ENCODE measurements at places on chromosomes 3 and 15. TPM values are rescaled to one million over a fixed set of nuclear protein-coding genes. Genes with fewer than 3 reads are reported as not detected.
A peak's percentile ranks its signal among the peaks of the same experiment; 100 is the strongest.

GRCh38 chr3:129536804-129537203, 6.2 kb upstream of the H1-8 start:
- H3K4me1 ChIP-seq = no peaks in the 10 kb centered on the region
- no peak overlapping the region for H3K4me3 ChIP-seq
- no peaks in the 10 kb centered on the region for H3K27me3 ChIP-seq
- H3K27ac ChIP-seq = no peak overlapping the region
- H3K36me3 ChIP-seq = no peaks in the 10 kb centered on the region

DNA sequence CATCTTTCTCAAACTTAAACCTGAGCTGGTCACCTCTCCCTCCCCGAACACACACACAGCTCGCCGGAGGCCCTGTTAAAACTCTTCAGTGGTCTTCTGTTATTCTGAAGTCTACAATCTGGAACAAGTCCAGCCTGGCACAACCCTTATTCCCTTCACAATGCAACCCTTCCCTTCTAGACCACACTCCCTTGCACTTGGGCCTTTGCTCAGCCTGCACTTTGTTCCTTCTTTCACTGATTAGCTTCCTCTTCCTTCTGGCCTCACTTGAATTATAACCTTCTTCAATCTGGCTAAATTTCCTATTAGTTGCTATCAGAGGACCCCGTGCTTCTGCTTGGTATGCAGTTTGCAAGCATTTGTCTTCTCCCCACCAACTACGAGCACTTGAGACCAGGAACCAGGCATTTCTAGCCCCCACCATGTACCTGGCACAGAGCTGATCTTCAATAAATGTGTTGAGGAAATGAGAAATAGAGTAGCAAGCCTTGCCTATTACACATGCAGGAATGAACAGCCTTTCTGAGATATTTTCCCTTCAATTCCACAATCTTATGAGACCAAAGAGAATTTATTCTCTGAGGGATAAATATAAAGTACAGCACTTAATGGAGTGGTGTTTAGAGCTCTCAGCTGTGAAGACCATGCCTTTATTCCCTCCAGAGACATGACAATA, 663.1 kb upstream of the ADAMTS9 start:
- no peaks in the 10 kb centered on the region for H3K36me3 ChIP-seq
- no peak for DNase-seq
- H3K4me1 ChIP-seq = no peaks in the 10 kb centered on the region

DNA sequence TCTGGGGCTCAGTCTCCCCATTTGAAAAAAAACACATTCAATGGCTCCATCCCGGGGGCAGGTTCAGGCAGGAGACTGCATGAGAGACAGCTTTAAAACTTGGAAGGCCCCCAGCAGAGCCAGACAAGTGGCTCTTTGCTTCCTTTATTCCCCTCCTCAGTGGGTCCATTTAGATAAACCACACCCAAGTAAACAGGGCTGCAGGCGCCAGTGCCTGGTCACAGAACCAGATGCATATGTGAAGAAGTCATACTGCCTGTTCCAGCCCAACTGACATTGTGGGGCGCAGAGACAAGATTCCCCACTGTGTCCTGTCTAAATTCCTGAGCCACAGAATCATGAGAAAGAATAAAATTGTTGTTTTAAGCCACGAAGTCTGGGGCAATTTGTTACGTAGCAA, 9.0 kb downstream of the FBN1 start:
- no peaks in the 10 kb centered on the region for H3K4me1 ChIP-seq
- H3K4me3 ChIP-seq = no peak overlapping the region
- DNase-seq = no peak
- no peak overlapping the region for H3K27ac ChIP-seq
- H3K36me3 ChIP-seq = no peaks in the 10 kb centered on the region

DNA sequence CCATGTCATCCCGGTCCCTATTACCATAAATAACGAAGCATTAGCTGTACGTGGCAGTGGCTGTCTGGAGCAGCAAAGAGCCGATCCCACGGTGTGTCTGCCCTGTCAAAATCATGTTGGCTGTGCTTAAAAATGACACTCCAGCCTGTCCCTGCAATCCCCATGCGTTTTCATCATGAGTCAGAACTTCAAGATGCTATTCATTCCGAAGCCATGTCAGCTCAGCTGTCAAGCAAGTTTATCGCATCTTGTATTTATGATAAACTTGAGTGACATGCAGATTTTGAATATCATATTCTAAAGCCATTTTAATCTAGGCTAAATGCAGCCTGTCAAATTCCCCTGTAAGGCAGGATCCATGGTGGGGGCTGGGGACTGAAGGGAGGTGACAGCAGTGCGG, 152.4 kb downstream of the TJP1 start:
- H3K27ac ChIP-seq = no peak overlapping the region
- H3K4me1 ChIP-seq = no peaks in the 10 kb centered on the region
- no peak overlapping the region for H3K4me3 ChIP-seq
- H3K36me3 ChIP-seq = no peaks in the 10 kb centered on the region
- peaks cover 17% of the 10 kb centered on the region for H3K27me3 ChIP-seq

- H3K4me3 ChIP-seq = no peak overlapping the region
- H3K27ac ChIP-seq = no peak overlapping the region
- peak; percentile 7 for DNase-seq
These were observed 319.3 kb upstream of the AZI2 start for GRCh38 chr3:28667646-28668621.

DNA sequence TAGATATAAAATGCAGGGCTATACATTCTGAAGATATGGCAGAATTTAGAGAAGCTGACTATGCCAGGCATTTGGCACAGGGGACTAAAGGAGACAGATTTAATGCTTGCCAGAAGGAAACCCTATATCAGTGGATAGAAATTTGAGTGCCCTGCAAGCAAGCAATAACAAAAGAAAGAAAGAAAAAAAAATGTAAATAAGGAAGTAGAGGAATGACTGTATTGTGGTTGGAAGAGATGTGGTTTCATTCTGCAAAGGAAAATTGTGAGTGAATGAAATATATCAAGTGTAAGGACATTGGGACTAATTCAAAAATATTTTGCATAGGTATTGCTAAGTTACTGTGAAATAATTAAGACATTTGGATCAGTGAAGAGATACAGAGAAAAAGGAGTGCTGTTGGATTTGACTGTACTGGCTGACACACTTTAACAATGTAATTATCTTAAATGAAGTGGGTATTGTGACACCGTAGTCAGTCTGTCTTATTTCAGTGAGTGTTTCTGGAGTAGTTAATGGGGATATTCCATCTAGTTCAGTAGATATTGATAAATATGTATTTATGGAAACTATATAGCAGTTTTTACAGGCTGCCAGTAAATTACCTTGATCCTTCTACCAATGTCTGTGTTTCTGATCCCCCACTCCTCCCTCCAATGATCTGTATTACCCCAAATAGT, 418.2 kb downstream of the CNTN4 start:
- DNase-seq = no peak
- H3K4me1 ChIP-seq = no peaks in the 10 kb centered on the region
- no peaks in the 10 kb centered on the region for H3K27me3 ChIP-seq
- no peaks in the 10 kb centered on the region for H3K36me3 ChIP-seq
- no peak overlapping the region for H3K27ac ChIP-seq

- peak overlapping the region; percentile 68 for H3K27ac ChIP-seq
- no peaks in the 10 kb centered on the region for H3K27me3 ChIP-seq
- no peak overlapping the region for H3K4me3 ChIP-seq
- H3K36me3 ChIP-seq = peaks cover 60% of the 10 kb centered on the region
These were observed 30.4 kb downstream of the NXPE3 start for GRCh38 chr3:101809178-101810021.

GRCh38 chr3:56980243-56980642, 80.2 kb upstream of the SPATA12 start:
- H3K4me3 ChIP-seq = no peak overlapping the region
- no peak for DNase-seq
- H3K4me1 ChIP-seq = peaks cover 22% of the 10 kb centered on the region

DNA sequence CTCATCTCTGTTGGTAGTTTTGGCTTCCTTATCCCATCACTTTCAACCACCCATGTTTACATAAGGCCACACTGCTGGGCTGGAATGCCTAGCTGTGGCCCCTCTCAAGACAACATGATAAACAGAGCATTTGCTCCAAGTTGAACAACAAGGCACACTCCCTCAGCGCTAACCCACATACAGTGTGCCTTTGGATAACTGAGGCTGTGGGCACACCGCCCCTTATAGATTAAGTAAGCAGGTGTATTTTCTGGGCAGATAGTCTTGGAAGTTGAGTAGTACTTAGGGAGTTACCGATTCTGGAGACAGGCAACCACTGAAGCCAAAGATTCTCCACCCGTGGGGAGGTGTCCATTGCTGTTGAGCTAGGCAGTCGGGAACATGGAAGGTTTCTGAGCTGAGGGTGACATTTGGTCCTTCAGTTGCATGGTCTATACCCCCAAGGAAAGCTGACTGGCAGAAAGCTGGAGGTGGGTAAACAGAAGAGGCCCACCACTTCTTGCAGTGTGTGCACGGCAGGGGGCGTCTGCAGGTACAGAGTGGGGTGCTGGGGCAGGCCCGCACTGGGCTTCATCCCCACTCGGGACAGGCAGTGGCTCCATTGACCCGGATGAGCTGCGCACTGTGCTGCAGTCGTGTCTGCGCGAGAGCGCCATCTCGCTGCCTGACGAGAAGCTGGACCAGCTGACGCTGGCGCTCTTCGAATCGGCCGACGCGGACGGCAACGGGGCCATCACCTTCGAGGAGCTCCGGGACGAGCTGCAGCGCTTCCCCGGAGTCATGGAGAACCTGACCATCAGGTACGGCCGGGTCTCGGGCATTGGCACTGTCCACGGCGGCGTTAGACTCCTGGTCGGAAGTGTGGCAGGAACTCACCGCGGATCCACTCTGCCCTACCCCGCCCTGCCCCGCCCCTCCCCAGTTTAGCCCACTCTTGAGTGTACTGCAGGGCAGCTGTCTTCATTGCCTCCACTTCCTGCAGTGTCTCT, 16.8 kb downstream of the NOX5 start:
- no peaks in the 10 kb centered on the region for H3K27me3 ChIP-seq
- peaks cover 9% of the 10 kb centered on the region for H3K4me1 ChIP-seq
- no peaks in the 10 kb centered on the region for H3K36me3 ChIP-seq
- H3K4me3 ChIP-seq = peak overlapping the region; percentile 17

DNA sequence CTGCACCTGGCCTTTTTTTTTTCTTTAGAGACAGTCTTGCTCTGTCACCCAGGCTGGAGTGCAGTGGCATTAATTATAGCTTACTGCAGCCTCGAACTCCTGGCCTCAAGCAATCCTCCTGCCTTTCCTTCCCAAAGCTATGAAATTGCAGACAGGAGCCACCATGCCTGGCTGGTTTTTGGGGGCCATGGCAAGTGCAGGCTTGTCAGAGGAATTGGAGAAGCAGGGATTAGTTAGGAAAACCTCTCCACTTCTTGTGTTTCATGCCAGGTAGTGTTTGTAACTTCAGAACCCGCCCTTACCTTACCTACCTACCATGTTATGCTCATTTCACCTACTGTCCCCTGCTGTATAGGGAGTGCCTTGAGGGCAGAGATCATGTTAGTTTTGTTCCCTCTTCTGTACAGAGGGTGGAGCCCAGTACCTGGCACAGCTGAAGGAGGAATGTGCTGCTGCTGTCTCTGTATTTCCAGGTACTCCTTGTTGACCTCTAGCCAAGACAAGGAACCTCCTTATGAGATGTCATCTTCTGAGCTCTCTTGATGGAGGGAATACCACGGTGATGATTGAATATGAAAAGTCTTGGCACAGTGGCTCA, 43.8 kb downstream of the TRAK1 start:
- H3K4me1 ChIP-seq = no peaks in the 10 kb centered on the region
- no peaks in the 10 kb centered on the region for H3K27me3 ChIP-seq

- DNase-seq = no peak
- H3K36me3 ChIP-seq = no peaks in the 10 kb centered on the region
- H3K27me3 ChIP-seq = no peaks in the 10 kb centered on the region
- no peak overlapping the region for H3K4me3 ChIP-seq
These were observed 565.7 kb downstream of the FGF12 start for GRCh38 chr3:192161661-192162060.

GRCh38 chr15:78034495-78035191, 42.9 kb downstream of the TBC1D2B start:
- no peaks in the 10 kb centered on the region for H3K27me3 ChIP-seq
- no peak overlapping the region for H3K4me3 ChIP-seq
- H3K36me3 ChIP-seq = peaks cover 14% of the 10 kb centered on the region
- peak; percentile 66 for DNase-seq
- H3K4me1 ChIP-seq = peaks cover 82% of the 10 kb centered on the region

- peaks cover 4% of the 10 kb centered on the region for H3K27me3 ChIP-seq
- H3K36me3 ChIP-seq = no peaks in the 10 kb centered on the region
- DNase-seq = peak; percentile 68
- H3K27ac ChIP-seq = no peak overlapping the region
- no peak overlapping the region for H3K4me3 ChIP-seq
These were observed 66.1 kb downstream of the RPN1 start for GRCh38 chr3:128584412-128585020.

- no peaks in the 10 kb centered on the region for H3K27me3 ChIP-seq
- peak overlapping the region; percentile 100 for H3K27ac ChIP-seq
- H3K36me3 ChIP-seq = peaks cover 10% of the 10 kb centered on the region
These were observed 29.1 kb downstream of the SLC6A6 start for GRCh38 chr3:14431452-14431916.

DNA sequence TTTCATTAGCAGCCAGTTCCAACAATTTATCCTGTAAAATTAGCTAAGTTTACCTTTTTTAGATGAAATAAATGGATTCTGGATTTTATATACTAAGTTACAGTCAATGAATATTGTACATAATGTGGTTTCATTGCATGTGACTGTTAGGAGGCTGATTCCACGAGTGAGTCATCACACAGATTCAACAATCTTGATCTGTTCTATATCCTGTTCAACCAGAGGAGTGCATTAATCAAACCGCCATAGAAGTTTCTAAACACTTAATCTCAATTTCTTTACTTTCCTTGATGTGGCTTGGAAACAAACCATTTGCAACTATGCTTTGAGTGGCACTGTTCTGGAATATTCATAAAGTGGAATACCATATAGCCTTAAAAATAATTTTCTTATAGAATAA, 15.3 kb downstream of the DNAJC13 start:
- no peak overlapping the region for H3K4me3 ChIP-seq
- peaks cover 52% of the 10 kb centered on the region for H3K4me1 ChIP-seq
- DNase-seq = peak; percentile 27
- H3K36me3 ChIP-seq = peaks cover 5% of the 10 kb centered on the region
- H3K27ac ChIP-seq = no peak overlapping the region

The REC114 gene
- not detected for polyA plus RNA-seq

The TLR9 gene
- not detected for polyA plus RNA-seq

The KCNAB1 gene
- polyA plus RNA-seq = 0.08 TPM

The EPB42 gene
- 0.08 TPM for polyA plus RNA-seq

The CRABP1 gene
- not detected for polyA plus RNA-seq

The SLC28A2 gene
- polyA plus RNA-seq = not detected

The CTXN2 gene
- polyA plus RNA-seq = not detected

The ACVR2B gene
- 0.15 TPM for polyA plus RNA-seq

The OR5H2 gene
- not detected for polyA plus RNA-seq

Data from CD14-positive monocyte (primary cell).